ENCODE measurements at places on chromosomes 13 and 19.

GRCh38 chr13:105035092-105035491 is 1500.4 kb downstream of the EFNB2 start:
- DNase-seq: no peak

DNA sequence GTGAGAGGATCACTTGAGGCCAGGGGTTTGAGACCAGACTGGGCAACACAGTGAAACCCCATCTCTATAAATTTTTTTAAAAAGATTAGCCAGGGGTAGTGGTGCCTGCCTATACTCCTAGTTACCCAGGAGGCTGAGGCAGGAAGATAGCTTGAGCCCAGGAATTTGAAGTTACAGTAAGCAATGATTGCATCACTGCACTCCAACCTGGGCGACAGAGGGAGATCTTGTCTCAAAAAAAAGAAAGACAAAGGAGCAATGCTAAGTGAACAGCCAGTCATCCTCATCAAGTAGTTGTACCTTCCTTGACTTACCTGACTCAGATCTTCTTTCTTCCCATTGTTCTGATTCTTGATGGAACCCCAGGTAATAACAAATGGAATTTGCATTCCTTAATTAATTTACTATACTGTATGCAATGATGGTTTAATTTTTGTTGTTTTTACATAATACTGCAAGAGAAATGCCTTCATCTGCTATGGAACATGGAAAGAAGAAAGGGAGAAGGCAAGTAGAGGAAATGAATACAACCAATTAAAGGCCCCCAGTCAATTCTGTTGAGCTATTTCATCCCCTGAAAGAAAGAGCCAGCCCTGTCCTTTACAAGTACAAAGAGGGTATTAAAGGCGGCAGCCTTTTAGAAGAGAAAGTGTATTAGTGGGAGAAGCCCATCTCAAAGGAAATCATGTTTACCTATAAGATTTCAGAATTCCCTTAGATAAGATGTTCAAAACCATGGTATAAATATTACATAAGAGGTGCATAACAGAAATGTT is 316.7 kb downstream of the DIAPH3 start:
- no peak for DNase-seq

GRCh38 chr13:88369866-88370265 is 698.7 kb downstream of the SLITRK5 start:
- no peak for DNase-seq

DNA sequence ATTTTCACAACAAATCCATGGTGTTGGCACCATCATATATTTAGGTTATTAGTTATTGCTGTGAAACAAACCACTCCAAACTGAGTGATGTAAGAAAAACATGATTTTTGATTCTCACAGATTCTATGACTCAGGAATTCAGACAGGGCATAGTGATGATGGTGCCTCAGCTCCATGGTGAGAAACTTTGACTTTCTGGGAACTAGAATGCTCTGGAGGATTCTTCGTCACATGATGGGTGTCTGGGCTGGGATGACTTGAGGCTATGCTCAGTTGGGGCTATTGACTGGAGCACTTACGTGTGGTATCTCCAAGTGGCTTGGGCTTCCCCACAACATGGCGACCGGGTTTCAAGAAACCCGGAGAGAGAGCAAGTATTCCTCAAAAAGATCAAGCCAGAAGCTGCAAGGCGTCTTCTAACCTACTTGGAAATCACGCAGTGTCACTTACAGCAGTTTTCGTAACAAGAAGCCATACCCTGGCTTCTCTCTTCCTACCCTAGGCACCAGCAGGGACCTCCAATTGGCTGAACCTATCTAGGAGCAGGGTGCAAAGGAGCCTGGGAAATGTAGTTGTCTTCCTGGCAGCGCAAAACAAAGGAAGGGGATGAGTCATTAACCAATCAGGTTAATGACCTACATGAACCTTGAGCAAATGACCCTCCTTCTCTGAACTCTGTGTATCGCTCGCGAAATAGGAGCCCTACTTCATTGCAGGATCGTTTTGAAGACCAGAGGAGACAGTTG is 22.4 kb downstream of the VAV1 start:
- no peak for DNase-seq

- DNase-seq: no peak
Observed at GRCh38 chr13:91955546-91956355, 557.3 kb downstream of the GPC5 start.

GRCh38 chr13:31968473-31968872 is 63.1 kb upstream of the FRY start:
- DNase-seq: no peak

GRCh38 chr13:33229446-33230177 is 55.9 kb downstream of the STARD13 start:
- no peak for DNase-seq

- DNase-seq: no peak
Observed at GRCh38 chr13:66534561-66534960, 695.6 kb downstream of the PCDH9 start.

GRCh38 chr13:71860547-71861138 is 6.4 kb downstream of the DACH1 start:
- no peak for DNase-seq

DNA sequence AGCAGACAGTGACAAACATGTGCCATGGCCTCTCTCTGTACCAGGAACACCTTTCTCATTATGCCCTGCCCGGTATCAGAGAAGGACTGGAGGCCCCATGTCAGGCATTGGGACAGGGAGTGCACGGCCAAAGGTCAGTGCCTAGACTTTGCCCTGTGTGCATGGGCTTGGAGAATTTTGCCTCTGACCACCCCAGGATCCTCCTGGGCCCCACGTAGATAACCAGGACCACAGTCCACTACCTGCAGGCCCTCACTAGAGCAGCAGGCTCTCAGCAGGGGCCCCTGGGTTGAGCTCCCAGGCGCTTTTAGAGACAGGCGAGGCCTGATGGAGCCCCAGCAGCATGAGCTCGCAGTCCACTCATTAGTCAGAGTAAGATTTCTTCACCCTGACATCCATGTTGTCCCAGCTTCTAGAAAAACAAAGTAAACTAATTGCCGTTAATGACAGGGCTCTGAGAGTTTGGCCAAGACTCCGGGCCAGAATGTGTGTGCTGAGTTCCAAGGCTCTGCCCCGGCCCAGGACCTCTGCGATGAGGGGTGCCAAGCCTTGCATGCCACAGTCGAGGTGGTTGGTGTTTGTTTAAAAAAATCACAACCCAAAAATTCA is 42.7 kb downstream of the CAPN12 start:
- DNase-seq: no peak

DNA sequence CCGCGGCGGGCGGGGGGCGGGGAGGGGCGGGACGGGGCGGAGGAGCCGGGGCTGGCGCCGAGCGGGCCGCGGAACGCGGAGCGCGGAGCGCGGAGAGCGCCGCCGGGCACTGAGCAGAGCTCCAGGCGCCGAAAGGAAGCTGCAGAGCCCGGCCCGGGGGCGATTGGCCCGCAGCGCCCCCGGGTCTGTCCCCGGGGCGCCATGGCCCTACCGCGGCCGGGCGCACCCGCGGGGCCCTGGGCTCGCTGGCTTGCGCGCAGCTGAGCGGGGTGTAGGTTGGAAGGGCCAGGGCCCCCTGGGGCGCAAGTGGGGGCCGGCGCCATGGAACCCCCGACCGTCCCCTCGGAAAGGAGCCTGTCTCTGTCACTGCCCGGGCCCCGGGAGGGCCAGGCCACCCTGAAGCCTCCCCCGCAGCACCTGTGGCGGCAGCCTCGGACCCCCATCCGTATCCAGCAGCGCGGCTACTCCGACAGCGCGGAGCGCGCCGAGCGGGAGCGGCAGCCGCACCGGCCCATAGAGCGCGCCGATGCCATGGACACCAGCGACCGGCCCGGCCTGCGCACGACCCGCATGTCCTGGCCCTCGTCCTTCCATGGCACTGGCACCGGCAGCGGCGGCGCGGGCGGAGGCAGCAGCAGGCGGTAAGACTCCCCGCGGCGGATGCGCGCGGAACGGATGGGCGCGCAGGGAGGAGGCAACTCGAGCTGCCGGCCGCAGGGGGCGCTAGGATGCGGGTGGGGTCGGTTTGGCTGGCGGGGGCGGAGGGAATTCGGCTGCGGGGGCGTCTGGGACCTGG is at the start of gene PDE4A:
TSS of gene PDE4A (plus strand) at position 95 of the 796 bp plus-strand sequence. CDS start at position 322, 227 bp downstream.
- DNase-seq: peak; percentile 68

GRCh38 chr13:111165241-111166010 is 50.3 kb downstream of the ARHGEF7 start:
- DNase-seq: no peak

GRCh38 chr13:20363172-20363571 is 131.1 kb upstream of the GJB6 start:
- no peak for DNase-seq

GRCh38 chr13:58542530-58542929 is 911.0 kb downstream of the PCDH17 start:
- DNase-seq: no peak

DNA sequence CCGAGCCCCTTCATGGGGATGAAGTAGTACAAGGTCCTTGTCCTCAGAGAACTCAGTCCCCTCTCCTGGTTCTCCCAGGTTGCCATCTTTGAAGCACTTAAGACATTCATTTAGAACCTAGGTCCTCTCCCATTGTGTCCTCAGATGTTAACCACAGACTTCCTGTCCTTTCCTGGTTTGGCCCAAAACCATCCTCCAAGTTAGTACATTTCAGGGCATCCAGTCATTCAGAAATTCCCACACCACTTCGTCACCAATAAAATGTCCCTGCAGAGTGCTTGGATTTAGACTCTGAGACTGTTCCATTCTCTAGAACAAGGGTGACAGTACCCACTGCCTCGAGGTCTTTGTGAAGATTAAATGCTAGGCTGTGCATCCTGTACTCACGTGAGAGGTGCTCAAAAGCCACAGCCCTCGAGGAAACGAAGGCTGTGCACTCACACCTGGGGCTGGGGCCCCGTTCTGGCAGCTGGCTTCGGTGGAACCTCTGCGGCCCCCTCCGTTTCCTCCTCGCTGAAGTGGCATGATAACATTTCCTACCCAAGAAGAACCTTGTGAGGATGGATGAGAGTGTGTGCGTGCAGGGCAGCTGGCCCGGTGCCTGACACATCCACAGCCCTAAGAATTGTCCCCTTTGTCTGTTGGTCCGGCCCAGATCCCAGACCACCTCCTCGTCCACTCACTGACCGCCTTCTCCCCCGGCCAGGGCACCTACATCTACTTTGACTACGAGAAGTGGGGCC is 4.7 kb downstream of the LENG1 start:
- no peak for DNase-seq

DNA sequence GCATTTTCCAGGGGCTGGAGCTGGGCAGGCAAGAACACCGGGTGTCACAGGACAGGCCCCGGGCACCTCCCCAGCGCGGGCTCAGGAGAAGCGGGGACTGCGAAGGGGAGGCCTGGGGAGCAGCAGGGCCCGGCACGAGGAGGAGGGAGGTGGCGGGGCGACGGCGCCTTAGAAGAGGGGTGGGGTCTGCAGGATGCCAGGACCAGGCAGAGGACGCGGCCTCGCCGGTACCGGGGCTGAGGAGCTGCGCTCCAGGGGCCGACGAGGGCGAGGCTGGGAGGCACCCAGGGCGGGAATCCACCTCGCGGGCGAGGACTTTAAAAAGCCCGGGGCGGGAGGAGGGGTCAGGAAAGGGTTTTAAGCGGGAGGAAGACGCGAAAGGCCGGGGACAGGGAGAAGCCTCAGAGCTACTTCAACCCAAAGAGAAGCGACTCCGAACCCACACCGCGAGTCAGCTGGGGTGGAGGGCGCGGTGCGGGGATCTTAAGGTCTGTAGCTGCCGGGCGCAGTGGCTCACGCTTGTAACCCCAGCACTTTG is 665 bp downstream of the ZNF347 start:
- DNase-seq: no peak

DNA sequence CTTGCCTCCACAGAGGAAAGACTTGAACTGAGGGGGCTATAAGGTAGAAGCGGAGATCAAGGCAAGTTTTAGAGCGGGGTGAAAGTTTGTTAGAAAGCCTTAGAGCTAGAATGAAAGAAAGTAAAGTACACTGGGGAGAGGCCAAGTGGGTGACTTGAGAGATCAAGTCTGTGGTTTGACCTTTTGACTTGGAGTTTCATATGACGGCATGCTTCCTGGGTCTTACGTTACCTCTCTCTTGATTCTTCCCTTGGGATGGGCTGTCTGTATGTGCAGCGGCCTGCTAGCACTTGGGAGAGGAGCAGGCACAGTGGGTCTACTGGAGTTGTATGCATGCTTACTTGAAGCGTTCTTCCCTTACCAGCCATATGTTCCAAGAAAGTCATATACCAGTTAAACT is 1768.5 kb downstream of the PCDH9 start:
- no peak for DNase-seq

DNA sequence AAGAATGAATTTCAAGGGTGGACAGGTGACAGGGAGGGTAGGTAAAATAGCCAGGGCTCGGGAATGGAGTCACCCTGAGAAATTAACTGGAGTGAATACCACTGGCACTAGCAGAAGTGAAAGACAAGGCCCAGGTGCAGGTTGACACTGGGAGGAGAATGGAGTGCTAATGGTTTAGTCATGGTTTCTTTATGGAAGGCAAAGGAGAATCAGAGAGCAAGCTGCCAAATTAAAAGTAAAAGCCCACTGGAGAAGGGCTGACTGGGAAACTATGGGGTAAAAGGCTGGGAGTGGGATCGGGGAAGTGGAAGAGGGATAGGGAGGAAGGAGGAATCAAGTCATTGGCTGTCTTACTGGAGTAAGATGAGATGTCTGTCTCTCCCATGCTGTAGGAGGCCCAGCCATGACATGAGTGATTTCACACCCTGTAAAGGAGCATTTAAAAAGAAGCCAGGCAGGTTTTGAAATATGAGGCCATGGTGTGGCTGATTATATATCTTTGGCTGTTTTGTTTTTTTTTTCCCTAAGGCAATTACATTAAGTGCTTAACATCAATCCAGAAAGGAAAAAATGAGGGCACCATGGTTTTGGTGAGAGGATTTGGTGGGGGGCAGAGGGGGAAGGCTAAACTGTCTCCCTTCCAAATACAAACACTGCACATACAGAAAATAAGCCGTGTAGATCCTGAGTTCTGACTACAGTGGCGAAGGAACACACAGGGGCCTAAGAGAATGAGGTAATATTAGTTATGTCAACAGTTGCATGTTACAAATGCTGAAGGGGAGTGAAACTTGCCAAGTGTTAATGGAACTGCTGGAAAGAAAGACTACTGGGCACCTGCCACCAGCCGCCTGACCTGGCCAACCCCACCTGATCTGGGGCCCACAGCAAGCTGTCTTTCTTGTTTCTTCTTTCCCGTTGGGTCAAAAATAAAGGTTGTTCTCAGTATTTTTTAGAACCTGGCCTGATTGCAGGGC is 183.5 kb upstream of the TSC22D1 start:
- no peak for DNase-seq

- no peak for DNase-seq
Observed at GRCh38 chr13:23321535-23322241, 111.8 kb downstream of the SACS start.

GRCh38 chr19:50817941-50818858 is 5.4 kb downstream of the KLK1 start:
- peak; percentile 45 for DNase-seq

DNA sequence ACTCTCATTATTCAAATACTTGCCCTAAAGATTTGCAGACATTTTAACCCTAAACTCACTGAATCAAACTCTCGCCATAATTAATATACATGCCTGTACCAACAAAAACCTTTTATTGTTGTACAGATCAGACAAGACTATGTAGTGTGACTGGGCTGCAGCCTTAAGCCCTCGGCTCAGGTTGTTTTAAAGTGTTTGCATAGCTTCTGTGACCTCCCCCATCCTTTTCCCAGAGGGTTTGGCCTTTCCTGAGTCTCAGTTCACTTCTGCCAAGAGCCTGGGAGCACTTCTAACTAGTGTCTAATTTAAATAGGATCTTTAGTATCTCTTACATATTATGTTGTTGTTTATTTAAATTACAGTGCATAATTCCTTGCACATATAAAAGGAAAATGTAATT is 158.2 kb downstream of the HS6ST3 start:
- no peak for DNase-seq

All from stimulated activated CD8-positive, alpha-beta memory T cell treated with anti-CD3 and anti-CD28 coated beads, Interleukin-2, amount 100 ng/mL, for 48 hours (primary cell).